Tibial nerve (tissue), 4 donors: ENCODE measurements at places on chromosomes 5 and 9.
A peak's percentile ranks its signal among the peaks of the same experiment; 100 is the strongest.

- DNase-seq: no peak
These were observed 66.6 kb downstream of the ZNF474 start for GRCh38 chr5:122195802-122196394.

GRCh38 chr9:98142182-98142907 is 23.3 kb upstream of the TRIM14 start:
- no peak for DNase-seq

DNA sequence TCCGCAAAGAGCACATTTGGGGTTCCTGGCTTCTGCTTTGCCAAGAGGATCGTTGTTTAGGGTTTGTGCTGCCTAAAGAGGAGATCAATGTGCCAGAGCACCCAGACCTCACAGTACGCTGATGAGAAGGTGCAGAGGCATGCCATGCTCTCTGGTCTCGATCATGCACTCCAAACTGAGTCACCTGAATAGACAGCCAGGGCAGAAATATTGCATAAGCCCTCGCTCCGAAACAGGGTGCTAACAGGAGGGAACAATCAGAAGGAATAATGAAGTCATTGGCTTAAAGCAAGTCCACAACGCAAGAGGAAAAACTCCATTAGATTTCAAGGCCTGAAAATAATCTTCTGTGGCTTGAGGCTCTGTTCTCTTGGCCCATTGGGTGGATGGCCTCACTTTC is 124.3 kb downstream of the GCNT1 start:
- DNase-seq: no peak

GRCh38 chr9:130588416-130588815 is 9.0 kb downstream of the FUBP3 start:
- DNase-seq: no peak

GRCh38 chr5:124660229-124661093 is 86.0 kb downstream of the ZNF608 start:
- no peak for DNase-seq

DNA sequence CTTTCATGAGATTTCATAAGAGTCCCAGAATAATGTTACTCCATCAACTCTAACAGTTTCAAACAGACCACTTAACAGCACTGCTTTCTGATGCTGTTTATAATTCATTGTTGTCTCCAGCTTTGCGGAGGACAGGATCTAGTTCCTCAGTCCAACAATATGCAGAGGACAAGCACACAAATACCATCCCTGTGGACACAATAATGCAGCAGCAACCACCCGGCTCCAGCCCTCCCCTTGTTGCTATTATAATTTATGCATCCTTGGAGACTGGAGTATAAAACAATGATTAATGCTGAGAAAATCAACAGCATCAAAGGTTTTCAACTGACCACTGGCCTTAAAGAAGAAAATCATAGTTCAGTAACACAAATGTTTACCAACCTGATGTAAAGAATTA is 108.3 kb downstream of the DENND1A start:
- DNase-seq: no peak

- DNase-seq: no peak
These were observed 210.6 kb downstream of the MARCHF11 start for GRCh38 chr5:15968993-15969392.

DNA sequence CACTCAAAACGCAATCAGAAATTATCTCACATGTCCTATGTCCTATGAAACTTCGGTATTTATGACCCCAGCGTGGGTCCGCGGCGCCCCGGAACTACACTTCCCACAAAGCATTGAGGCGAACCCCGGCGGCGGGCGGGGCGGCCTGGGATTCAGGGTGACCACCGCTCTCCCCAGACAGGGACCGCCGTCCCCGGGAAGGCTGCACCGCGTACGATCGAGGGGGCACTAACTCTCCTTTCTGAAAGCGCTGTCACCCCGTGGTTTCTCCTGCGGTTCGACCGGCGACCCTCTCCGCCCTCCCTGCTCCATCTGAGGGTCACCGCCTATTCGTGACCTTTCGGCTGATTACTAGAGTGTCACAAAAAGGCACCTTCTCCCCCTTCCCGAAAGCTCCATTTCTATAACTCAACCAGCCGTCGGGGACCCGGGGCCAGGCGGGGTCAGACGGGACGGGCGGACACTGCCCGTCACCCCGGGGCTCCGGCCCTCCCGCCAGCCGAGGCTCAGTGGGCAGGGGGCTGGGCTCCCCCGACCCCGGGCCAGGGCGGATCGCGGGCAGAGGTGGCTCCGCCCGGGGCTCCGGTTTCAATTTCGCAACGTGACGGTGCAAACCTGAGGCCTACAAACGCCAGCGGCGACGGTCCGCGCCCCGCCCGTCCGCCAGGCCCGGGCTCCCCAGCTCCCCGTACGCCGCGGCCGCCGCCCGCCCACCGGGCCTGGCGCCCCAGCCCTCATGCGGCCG is 1.3 kb downstream of the ECPAS start:
- DNase-seq: peak; percentile 69

- no peak for DNase-seq
These were observed 15.4 kb downstream of the TRAF2 start for GRCh38 chr9:136901516-136902258.

DNA sequence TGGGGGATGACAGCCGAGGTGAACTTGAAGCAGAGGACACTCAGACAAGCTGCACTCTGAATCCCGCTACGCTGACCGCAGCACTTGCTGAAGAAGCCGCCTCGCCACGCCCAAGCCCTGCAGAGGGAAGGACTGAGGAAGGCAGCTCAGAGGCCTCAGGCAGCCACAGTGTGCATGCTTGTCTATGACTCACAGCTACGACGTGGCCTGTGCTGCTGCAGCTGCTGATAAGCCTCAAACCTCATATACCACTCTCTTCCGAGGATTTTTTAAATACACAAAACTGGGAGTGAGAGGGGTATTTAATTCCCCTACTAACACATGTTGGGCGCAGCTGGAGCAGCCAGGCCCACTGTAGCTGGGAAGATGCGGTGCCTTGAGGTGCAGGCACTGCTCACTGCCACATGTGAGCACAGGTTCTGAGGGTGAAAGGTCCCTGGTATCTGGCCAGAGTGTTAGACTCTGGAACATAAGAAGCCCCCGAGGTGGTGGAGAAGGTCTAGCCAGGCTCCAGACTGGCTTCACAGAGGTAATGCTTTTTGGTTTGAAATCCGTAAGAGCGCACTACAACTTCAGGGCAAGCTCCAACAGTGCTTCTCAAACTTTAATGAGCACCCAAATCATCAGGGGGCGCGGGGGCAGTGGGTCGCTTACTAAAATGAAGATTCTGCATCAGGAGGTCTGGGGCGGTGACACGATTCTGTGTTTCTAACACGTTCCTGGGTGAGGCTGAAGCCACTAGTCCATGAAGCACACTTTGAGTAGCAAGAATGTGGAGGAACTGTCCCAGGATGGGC is 196.8 kb downstream of the AUH start:
- no peak for DNase-seq

GRCh38 chr5:45038366-45038987 is 229.7 kb downstream of the MRPS30 start:
- DNase-seq: no peak
